ENCODE measurements at places on chromosomes 5 and 9.
A peak's percentile ranks its signal among the peaks of the same experiment; 100 is the strongest.

GRCh38 chr5:75526070-75526469 is 14.4 kb downstream of the POLK start:
- no peak for DNase-seq

DNA sequence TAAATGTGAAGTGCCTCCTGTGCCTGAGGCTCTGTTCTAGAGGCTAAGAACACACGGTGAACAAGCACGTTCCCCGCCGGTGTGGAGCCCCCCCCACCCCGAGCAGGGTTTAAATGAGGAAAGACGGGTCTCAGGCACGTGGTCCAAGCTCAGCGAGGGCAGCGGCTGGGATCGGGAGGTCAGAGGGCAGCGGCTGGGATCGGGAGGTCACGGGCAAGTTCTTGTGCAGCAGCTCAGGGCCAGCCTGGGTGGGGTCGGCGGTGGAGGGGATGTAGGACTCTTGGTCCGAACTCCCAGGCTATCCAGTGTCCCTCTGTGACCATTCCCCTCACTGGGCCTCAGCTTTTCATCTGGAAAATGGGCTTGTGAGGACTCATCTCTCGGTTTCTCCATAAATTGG is 2.7 kb upstream of the GBGT1 start:
- no peak for DNase-seq

DNA sequence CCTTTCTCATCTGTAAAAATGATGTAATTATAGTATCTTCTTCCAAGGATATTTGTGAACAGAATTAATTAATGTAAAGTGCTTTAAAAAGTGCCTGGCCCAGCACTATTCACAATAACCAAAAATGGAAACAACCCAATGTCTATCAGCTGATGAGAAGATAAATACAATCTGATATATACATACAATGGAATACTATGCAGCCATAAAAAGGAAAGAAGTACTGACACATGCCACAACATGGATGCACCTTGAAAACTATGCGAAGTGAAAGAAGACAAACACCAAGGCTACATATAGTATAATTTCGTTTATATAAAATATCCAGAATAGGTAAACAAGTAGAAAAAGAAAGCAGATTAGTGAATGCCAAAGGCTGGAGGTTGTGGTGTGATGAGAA is 24.1 kb downstream of the DPYSL3 start:
- no peak for DNase-seq

GRCh38 chr5:9869616-9870288 is 239.6 kb upstream of the TAS2R1 start:
- no peak for DNase-seq

DNA sequence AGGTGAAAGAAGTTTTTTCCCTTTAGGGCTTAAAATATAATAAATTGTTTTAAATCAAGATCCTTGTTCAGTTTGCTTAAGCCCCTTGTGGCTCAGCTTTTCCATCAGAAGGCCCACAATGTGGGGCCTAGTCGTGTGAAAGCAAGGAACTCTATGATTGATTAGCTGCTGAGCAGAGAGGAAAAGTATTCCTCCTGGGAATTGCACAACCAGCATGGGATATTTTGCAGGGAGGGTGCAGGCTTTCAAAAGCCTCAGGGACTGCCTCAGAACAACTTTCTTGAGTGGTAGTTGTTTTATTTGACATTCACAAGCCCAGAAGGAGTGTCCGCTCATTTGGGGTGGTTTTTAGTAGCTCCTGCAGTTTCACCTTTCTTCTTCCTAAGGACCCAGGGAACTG is 19.8 kb downstream of the TTC23L start:
- DNase-seq: no peak

- DNase-seq: no peak
Observed at GRCh38 chr9:114098936-114099668, at the start of gene KIF12. TSS of gene KIF12 (minus strand) at chr9:114099292. CDS start at chr9:114099276, 16 bp downstream.

DNA sequence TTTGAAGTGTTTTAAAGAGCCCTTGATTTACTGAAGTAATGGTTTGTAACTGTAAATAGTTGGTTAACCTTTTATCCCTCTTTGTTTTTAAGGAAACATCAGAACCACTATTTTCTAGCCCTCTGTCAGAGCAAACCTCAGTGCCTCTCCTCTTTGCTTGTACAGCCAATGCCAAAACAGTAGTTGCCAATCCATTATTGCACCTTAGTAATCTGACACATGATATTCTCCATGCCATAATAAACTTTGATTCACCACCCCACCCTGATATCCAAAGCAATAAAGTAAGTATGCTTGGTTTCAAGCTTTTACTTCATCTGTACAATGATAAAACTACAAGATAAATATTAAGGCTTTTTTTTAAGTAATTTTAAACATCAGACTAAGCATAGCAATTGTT is 100.8 kb downstream of the DMXL1 start:
- no peak for DNase-seq

DNA sequence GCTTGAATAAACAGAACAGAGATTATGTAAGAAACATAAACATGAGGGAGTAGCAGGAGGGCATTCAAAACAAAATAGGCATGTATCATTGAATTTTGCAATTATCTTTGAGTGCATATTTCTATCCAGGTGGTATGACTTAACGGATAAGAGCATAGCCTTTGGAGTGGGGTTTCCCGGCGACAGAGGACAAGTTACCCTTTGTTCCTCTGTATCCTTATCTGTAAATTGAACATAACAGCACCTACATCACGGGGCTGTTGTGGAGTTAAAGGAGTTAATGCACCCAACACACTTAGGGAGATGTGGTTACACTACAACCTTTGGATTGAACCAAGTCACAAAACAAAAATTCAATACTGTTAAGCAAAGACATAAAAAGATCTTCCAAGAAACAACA is 314.6 kb upstream of the KIF2A start:
- no peak for DNase-seq

DNA sequence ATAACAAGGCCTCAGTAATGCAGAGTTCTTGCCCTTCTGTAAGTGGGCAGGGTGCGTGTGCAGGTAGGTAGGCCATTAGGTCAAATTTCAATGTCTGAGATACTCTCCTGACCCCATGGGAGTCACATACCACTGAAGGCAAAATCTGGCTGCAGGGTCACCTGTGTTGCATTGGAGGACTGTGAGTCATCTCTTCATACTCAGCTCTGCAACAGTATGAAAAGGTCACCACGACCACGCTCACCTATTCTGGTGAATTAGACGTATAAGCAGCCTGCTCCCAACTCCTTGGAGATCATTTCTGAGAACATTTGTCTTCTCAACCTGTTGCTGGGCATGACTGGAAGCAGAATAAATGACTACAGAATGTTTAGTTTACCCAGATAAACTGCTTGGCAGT is 599.8 kb downstream of the PDE4D start:
- no peak for DNase-seq

GRCh38 chr5:141512911-141513626 is 24.2 kb downstream of the PCDHGC5 start:
- peak; percentile 25 for DNase-seq

- DNase-seq: no peak
Observed at GRCh38 chr9:121972501-121972981, 120.6 kb downstream of the TTLL11 start.

- DNase-seq: no peak
Observed at GRCh38 chr5:90996089-90996488, 387.0 kb downstream of the ARRDC3 start.

DNA sequence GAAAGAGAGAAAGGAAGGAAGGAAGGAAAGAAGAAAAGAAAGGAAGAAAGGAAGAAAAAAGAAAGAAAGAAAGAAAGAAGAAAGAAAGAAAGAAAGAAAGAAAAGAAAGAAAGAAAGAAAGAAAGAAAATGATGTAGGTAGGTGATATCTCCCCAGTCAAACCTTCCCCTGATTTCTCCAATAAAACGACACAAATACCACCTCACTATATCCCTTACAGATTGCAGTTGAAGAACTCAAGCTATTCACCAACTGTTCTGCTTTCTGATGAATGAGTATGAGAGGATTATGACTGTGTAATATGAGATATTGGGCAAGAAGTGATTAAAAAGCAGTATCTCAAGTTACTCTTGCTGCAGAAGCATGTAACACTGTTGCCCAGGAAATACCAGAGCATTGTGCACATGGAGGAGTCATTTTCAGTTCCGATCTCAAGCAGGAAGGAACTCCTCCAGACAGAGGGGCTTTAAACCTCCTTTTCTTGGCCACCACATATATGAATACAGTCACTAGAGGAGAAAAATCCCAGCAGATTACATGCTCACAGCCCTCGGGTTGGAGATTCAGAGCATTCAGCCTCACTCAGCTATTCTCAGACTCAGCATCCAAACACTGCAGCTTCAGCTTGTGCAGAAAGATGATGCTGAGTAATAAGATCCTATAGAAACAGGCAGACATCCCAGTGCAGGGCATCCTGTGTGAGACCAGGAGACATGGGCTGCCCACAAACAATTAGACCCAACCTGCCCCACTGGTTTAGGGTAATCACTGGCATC is 61.4 kb downstream of the UGCG start:
- peak; percentile 26 for DNase-seq

DNA sequence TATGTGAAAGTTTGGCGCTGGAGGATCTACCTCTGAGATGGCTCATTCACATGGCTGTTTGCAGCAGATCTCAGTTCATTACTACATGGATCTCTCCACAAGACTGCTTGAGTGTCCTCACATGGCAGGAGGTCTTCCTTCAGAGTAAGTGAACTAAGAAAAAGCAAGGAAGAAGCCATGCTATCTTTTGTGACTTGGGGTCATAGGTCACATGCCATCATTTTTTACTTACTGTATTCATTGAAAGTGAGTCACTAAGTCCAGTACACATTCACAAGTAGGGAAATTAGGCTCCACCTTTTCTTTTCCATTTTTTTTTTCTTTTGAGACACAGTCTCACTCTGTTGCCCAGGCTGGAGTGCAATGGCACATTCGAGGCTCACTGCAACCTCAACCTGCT is 8.7 kb upstream of the CDKN2AIPNL start:
- no peak for DNase-seq

DNA sequence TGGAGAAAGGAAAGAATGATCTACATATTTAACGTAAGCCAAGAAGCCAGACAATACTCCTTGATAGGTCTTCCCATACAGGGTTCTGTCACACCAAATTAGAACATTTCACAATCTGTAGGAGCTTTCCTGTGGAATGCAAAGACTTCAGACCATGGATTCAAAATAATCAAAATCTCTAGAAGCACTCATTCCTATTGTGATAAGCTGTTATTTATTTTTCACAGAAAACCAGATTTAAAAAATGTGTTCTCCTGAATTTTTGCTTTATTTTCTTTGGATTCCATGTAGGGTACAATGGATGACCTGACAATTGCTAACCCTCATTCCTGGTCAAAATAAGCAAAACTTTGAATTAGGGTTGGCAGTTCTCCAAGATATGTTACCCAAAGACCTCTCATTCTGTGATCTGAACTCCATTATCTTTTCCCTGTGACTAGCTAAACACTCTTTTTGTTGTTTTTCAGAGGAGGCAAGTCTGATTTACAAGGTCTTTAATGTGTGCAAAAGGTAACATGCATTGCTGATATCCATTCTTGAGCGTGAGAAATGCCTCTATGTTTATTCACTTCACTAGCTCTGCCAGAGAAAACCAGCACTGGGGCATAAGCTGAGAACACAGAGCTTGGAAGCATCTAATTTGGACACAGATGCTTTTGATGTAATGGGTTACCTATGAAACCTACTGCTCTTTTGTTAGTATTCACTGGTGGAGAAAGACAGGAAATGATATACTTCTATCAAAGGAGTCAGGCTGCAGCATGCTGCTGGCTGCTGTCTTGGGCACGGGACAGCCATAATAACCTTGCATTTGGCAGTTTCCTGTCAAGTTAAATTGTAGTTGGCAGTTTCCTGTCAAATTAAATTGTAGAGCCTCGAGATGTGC is 31.4 kb downstream of the ACTBL2 start:
- no peak for DNase-seq

DNA sequence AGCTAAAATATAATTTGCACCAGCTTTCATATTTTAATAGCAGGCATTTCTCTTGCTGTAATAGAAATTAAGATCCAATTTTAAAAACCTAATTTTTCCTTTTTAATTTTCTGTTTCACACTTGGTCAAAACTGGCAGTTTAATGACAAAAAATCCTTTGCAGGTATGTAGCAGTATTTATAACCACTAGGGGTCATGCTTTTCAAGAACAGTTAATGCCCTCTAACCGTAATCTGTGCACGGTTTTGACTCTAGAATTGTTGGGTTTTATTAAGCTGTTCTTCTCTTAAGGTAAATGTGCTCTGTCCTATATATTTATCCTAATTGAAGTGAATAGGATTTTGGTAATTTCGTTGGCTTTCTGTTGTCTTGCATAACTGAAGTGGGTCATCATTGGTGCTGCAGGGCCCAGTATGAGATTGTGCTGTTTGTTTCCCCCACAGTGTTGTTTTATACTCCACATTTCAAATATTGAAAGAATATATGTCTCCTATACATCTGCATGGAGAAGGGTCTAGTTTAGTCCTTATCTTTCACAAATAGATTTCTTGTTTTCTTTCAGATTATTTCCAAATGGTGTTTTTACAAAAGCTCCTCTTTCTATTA is 107.4 kb downstream of the SCAMP1 start:
- DNase-seq: peak; percentile 17

DNA sequence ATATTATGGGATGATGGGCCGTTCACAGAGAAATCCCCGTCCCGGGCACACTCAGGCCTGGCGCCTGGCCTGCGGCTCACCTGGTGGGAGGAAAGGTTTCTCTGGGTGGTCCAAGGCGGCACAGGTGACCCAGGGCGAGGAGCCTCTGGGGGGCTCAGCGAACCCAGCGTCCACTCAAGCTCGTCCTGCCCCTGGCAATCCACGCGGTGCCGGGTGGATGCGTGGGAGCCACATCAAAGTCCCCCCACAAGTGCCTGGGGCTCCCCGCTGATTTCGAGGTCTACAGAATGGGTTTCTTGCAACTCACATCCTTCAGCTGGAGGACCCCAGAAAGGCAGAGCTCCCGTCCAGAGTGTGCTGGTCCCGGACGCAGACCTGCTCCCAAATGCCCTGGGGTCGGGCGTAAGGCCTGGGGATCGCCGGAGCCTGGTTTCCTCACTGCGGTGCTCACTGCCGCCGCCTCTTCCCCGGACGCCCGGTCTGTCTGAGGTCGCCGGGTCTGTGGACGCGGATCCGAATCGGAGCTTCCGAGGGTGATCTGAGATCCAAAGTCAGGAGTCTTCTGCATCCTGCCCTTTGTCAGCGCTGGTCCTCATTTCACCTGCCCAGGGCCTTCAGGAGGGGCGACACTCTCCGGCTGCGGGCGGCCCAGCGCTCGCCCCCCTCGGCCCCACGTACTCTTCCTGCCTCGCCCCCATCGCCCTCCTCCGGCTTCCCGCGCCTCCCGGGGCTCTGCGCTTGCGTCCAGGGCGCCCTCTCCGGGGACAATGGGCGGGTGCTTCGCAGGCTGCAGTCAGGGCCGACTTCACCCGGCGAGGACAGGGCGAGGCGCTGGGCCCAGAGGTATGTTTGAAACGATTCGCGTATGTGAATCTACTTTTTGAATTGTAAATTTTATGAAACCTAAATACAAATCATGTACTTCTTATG is 20.0 kb upstream of the RUFY1 start:
- DNase-seq: peak; percentile 57

DNA sequence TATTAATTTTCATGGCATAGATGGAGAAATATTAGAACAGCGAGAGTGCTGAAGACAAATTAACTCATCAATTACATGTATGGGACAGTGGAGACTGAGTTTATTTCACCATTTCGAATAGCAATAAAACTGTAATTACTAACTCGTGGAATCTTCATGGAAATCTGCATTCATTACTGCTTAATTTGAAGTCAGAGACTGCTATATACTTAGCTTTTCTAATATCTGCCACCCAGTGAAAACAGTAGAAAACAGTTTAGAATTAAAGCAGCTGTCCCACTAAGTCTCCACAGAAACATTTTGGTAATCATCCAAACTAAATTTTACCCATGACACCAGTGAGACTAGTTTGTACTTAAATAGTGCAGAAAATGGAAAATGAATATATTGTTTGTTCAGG is 56.8 kb downstream of the IZUMO3 start:
- DNase-seq: no peak
